ENCODE measurements at places on chromosomes 2 and 18. TPM values are rescaled to one million over a fixed set of nuclear protein-coding genes. Genes with fewer than 3 reads are reported as not detected.

Gene TAF4B
- 4.7 TPM for total RNA-seq

Gene ATP6V1B1
- not detected for total RNA-seq

Gene ADRA2B
- total RNA-seq, result not detected

Gene RNF138
- total RNA-seq, result 79.5 TPM

Gene SCN2A
- total RNA-seq, result 219 TPM

Gene BCL11A
- 128 TPM for total RNA-seq

Gene PDCD1
- total RNA-seq, result not detected

Gene MBD2
- 20.1 TPM for total RNA-seq

Gene NPPC
- total RNA-seq, result not detected

Gene UGT1A5
- total RNA-seq, result not detected

DNA sequence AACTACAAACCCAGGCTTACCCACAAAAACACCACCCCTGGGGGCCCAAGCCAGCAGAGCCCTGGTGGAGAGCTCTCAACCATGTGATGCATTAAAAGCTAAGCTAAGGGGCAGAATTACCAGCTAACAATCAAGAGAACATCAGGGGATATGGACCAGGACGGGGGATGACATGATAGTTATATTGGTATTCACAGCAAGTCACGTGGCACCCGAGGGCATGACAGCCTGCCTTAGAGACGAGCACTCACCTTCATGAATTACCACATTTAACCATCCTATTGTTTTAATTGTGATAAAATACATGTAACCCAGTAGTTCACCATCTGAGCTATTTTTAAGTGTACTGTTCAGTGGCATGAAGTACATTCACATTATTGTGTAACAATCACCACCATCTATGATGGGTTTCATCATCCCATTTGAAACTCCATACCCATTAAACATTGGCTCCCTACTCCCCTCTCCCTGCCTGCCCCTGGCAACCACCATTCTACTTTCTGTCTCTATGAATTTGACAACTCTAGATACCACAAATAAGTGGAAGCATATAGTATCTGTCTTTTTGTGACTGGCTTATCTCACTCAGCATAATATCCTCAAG, 245.6 kb downstream of the ANAPC1 start:
- no peak for DNase-seq

DNA sequence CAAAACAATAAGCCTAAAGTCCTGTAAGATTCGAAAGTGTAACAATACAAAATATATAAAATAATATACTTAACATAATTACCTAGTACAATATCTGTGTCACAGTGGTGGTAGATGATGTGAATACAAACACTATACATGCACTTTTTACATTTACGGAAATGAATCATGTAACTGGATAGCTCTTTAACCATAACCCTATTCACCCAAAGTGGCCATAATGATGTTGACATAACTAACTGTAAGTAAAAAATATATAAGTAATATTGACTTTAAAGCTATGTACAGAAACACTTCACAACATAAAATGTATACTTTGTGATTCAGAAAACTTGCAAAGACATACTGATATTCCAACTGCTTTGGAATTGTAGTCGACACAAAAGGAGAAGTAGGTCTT, 616.9 kb upstream of the SLC8A1 start:
- no peak for DNase-seq

GRCh38 chr2:124301915-124302314, 276.8 kb downstream of the CNTNAP5 start:
- DNase-seq, result no peak

GRCh38 chr2:226790011-226790410, 9.6 kb downstream of the IRS1 start:
- DNase-seq, result no peak

DNA sequence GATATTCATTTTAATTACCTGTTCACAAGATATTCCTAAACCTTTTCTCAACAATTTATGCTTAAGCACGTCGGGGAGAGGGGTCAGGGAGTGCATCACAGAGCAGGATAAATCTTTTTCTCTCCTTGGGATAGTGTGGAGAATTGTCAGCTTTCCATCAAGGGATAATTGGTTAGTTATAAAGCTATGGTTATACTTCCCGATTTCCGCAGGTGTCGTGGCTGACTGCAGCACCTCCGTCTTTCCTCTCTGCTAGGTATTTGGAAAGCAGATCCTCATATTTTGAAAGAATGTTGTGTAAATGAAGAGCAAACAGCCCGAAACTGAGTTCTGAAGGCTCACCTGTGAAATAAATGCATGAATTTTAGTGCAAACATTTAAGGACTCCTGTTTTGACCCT, 778 bp downstream of the DYNC2LI1 start:
- no peak for DNase-seq

GRCh38 chr2:141806090-141806489, 324.7 kb downstream of the LRP1B start:
- no peak for DNase-seq

DNA sequence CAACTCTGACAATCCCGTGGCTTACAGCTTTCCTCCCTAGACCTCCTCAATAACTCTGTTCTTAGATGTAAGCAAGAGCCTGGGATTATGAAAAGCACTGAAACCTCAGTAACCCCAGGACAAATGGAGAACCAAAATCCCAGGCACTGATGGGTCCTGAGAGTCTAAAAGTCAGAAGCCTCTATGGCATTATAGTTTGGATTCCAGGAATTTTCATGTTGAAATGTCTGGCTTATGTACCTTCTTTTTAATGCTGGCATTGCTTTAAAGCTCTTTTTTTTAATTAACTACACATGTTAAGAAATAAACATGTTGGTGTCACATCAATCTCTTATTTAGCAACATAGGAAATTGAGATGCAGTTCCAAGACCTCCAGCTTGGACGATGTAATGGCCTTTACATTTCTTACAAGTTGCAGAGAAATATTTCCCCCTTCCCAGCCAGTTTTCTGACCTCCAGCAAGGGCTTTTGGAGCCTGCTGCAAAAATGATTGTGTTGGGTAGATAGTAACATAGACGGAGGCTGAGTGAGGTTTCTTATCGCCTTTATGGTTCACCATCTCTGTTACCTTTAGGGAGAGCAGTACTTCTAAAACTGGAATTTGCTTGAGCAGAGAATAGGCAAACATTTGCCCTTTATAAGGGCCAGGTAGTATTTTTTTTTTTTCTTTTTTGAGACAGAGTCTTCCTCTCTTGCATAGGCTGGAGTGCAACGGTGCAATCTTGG, 84.8 kb upstream of the RASGRP3 start:
- DNase-seq, result no peak

DNA sequence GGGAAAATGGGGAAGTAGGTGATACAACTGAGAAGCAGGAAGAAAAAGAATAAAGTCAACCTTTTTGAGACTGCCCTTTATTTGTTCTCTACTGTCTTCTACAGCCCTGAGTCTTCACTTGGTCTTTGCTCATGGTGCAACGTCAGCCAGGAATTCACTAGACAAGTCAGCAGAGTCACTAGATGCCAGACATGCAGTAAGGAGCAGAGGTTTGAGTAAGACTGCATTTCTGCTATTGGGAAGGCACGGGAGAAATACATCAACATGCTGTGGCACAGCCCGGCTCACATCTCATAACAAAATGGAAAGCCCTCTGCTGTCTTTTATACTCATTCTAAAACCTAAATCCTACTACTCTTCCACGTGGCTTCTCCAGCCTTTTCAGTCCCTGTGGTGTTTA, 67.1 kb downstream of the PRELID3A start:
- no peak for DNase-seq

- no peak for DNase-seq
These were observed 83.5 kb upstream of the SERPINE2 start for GRCh38 chr2:224122542-224122941.

GRCh38 chr18:44562986-44563385, 117.7 kb upstream of the SETBP1 start:
- DNase-seq, result no peak

DNA sequence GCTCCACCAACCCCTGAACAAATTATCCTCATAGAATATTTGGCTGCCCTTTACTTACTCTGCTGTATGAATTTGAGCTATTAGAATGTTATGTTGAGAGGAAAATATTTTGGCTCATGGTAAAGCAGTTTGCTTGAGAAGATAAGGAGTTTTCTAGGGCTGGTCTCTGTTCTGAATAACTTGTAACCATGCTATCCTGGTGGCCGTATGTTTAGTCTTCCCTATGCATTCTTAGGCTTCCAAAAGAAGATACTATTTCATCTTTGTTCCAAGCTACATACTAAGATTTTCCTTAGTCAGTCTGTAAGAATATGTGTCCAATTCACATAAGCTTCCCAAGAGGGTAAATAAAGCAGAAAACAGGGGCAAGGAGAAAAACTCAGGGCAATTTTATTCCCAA, 1105.1 kb upstream of the PIK3C3 start:
- no peak for DNase-seq

DNA sequence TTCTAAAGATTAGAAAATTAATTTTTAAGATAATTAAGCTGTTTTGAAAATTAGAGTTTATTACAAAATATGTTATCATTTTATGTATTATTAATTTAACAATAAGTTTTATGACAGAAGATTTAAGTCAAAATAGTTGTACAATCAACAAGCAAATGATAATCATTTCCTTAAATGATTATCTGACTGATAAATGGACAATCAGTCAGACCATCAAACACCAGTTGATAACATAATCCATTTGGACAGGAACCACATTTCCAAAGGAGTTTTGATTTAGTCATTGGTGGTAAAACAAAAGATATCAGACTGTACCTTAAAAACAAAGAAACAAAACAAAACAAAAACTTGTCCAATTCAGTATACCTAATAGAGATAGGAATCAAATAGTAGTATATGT, 1.9 kb downstream of the TFPI start:
- no peak for DNase-seq

- no peak for DNase-seq
These were observed 755 bp downstream of the EIF4E2 start for GRCh38 chr2:232551250-232551638.

GRCh38 chr2:7730449-7730848, 813.2 kb downstream of the RNF144A start:
- DNase-seq, result no peak

- DNase-seq, result no peak
These were observed 33.1 kb upstream of the ACVR1C start for GRCh38 chr2:157661776-157662175.

GRCh38 chr2:106886916-106887758, 1.2 kb upstream of the ST6GAL2 start:
- peak; percentile 71 for DNase-seq

- DNase-seq, result no peak
These were observed 55.5 kb upstream of the EML6 start for GRCh38 chr2:54667726-54668650.

GRCh38 chr2:24749069-24749691, 44.0 kb downstream of the PTRHD1 start:
- no peak for DNase-seq

DNA sequence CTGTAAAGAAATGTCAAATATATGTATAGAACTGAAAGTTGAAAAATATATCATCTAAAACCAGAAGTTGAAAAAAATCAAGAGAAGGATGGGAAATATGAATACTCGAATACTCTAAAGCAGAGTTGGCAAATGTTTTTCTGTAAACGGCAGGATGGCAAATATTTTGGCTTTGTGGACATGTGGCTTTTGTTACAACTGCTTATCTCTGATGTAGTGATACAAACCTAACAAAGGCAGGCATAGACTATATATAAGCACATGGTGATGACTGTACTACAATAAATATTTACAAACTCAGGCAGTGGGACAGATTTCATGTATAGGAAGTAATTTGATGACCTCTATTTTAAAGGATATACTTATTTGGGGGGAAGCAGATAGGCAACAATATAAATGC, 224.6 kb upstream of the LRRTM4 start:
- DNase-seq, result no peak

Measured in occipital lobe (tissue), 3 donors.